ENCODE measurements at places on chromosomes 6 and 20.

GRCh38 chr6:43082806-43083655, 6.9 kb downstream of the PTK7 start:
- no peak for DNase-seq

GRCh38 chr20:33181482-33182093, 13.6 kb downstream of the BPIFA2 start:
- no peak for DNase-seq

DNA sequence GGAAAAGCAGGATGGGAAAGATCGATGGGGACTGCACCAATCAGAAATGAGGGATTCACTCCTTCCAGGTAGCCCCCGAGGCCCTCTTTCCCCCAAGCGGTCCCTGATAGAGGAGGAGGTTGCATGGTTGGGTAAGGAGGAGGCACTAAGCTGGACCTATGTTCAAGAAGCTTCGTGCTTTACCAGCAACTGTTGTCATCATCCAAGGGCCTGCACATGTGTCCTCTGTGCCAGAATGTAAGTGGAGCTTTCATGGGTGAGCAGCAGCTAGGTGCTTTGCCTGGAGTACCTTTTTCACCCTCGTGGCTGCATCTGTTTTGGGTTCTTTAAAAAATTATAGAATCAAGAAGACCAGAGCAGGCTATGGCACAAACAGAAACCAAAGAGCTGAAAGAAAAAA, 54.0 kb downstream of the GMPR start:
- DNase-seq, result no peak

DNA sequence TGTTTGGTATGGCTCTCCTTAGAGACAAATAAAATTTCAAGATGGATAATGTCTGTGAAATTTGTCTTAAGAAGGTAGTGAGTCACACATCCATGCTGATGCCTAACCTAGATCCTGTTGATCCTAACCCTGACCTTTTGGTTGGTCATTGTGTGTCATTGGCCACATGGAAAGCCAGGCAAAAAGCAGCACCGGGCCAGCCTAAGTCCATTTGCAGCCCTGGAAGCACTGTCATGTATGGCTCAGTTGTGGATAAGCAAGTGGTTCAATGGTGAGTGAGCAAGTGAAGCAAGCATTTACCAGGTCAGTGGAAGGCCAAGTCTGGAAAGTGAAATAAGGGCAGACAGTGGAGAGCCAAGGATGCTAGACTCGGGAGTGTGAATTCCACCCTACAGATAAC, 12.1 kb upstream of the XRN2 start:
- no peak for DNase-seq

DNA sequence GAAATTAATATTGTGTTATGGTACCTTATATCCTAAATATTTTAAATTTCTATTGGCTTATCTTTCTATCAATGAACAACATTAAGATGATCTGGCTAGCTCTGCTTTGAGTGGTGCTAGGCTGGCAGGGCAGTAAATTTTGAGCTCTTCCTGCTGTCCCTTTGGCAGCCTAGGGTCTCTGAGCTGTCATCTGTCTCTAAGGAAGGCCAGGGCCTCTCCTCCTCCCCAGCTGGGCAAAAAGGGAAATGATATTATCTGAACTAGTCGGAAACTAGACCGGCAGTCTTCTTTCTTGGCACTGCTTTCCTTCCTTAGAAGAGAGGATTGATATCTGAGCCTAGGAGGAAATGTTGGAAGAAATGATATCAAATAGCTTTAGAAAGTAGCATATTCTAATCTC, 176.7 kb upstream of the BTBD3 start:
- DNase-seq, result no peak

GRCh38 chr6:71459162-71459561, 170.6 kb downstream of the OGFRL1 start:
- no peak for DNase-seq

DNA sequence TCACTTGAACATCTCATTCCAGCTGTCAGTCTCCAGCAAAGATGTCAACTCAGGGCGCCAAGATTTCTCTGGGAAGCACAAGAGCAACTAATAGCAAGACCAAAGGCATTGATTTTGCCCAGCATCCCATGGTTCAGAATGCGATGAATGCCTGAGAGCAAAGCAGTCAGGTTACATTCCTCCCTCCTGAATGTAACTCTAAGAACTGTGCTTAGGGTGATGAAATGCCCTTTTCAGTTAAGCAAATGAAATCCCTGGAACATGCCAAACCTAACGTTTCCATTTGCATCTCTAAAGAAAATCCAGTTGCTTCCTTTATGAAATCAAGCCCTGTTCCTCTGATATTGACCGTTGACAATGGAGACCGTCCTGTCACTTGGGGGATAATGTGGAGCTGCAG, 224.0 kb upstream of the PLN start:
- DNase-seq, result no peak

- no peak for DNase-seq
Measured at GRCh38 chr6:79705456-79705995, 74.4 kb downstream of the SH3BGRL2 start.

- DNase-seq, result no peak
Measured at GRCh38 chr6:165988757-165989456, 178.7 kb downstream of the TBXT start.

GRCh38 chr20:63778857-63779256, 39.3 kb downstream of the SLC2A4RG start:
- DNase-seq, result no peak

DNA sequence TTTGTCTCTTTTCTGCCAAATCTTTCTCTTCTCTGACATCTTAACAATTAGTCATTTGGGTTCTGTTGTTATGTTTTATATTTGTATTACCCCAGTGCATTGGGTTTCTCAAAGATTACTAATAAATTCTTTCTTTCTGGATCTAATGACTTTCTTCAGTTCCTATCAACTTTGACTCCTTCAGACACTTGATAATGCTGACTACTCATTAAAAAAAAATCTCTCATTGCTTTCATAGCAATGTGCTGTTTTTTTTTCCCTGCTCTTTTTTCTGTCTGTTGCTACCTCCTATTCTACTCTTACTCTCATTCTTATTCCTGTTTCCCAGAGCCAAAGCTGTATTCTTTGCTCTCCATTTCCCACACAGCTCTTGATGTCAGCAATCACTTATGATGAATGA, 81.3 kb upstream of the MAP3K7 start:
- no peak for DNase-seq

DNA sequence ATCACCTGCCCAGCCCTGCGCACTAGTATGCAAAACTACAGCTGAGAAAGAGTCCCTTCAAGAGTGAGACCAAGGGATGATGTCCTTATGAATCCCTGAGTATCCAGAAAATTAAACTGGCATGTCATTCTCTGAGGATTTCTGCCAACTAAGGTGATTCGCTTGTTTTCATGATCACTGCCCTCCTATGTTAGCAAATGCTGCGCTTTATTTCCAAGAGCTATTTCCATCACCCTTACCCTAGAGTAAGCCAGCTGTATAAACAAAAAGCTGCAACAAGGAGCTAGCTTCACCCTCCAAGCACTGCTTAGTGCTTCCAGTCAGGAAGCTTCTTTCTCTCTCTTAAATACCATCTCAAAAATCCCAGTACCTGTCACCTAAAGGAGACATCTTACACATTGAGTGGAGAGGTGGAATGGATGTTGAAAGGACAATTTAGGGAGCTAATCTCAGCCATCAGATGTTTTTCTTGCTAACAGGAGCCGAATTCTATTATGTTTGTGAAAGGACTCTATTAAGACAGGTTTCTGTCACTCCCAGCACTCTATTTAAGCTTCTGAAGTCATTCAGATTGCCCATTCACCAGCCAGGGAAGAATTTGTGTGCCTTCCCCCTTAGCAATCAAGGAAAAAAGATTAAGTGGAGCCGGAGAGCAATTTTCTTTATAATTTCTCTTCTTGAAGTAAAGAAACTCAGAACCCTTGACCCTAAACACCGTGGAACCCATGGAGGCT, 322.2 kb downstream of the NRN1 start:
- no peak for DNase-seq

DNA sequence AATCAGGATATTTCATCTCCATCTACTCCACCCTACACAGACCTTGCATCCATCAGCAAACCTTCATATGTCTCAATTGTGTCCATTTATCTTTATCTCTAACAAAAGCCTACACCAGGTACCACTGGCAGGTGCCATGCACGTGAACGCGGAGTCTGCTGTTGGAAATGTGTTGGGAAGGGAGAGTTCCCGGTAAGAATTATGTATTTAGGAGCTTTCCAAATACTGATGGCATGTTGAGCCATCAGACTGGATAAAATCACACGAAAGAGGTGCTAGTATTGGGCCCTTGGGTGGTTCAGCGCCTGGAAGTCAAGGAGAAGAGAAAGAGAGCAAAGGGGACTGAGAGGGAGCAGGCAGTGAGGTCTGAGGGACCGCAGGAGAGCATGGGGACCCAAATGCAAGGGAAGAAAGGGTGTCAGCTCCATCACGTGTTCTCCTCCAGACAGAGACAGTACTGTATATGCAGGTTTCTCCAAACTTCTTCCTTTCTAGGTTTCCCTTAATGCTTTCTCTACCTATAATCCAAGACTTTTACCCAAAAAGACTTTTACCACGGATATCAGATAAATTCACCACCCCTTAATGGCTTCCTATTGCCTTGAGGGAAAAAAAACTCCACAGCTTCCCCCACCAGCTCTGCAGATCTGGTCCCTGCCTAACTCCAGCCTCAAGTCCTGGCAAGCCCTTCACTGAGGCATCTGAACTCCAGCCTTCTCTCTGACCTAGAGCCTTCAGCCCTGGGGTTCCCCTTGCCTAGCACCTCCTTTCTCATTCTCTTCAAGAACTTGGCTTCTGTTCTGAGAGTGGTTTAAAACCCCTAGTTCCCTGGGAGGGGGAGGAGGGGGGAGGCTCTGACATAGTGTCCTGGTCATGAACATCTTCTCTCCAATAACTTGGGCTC, 4.8 kb upstream of the ZNF217 start:
- DNase-seq, result no peak

DNA sequence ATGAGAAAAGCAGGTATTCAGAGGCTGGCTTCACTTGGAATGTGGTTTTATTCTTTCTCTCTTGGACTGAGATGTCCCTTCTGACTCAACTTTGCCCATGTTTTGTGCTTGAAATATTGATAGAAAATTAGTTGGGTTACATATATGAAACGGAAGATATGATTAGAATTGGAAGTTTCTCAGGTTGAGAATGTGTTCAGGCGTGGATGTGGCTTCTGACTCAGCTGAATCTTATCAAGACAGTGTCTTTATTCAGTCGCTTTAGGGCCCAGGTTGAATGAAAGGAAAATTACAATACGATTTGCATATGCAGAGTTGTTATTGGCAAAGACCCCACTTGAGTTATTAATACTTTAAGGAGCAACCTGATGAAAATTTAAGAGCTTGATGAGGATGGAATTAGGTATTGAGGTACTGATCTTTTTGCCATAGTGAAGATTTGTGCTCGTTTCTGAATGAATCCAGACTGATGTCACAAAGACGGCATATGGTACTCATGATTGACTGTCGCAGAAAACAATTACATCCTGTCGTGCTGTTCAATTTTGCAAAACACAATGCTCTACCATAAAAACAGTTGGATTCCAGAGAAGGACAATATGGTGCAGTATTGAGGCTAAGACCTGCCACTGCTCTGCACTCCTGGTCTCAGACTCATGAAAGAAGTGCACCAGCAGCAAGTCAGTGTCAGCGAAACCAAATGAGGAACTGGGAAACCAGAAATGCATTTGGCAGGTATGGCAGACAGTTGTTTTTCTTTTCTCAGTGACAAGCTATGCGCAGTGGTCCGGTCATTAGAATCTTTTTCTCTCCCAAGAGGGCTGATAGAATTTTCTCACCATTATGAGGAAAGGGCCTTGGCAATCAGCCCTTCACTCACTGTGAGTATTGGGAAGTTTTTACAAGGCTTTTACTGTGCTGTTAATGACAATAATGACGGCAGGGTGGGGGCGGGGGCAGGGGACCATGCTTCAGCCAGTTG, 158.3 kb downstream of the DOK5 start:
- no peak for DNase-seq

- DNase-seq, result no peak
Measured at GRCh38 chr6:95530176-95530819, 47.0 kb upstream of the MANEA start.

DNA sequence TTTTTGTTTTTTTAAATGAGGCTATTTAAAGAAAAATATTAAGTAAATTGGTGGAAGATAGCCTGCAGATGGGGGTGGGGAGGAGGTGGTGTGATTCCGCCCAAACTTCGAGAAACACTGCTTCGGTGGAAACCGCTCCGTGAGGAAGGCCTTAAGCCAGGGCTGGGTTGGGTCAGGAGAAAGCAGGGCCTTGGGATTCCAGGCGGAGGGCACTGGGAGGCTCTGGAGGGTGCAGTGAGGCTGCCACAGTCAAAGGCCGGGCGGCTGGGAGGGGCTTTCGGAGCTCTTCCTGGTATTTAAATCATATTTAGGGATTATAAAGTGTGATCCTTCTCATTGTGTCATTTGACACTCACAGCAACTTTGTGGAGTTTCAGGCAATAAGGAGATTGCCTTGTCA, 22.2 kb upstream of the SCRT2 start:
- DNase-seq, result no peak

DNA sequence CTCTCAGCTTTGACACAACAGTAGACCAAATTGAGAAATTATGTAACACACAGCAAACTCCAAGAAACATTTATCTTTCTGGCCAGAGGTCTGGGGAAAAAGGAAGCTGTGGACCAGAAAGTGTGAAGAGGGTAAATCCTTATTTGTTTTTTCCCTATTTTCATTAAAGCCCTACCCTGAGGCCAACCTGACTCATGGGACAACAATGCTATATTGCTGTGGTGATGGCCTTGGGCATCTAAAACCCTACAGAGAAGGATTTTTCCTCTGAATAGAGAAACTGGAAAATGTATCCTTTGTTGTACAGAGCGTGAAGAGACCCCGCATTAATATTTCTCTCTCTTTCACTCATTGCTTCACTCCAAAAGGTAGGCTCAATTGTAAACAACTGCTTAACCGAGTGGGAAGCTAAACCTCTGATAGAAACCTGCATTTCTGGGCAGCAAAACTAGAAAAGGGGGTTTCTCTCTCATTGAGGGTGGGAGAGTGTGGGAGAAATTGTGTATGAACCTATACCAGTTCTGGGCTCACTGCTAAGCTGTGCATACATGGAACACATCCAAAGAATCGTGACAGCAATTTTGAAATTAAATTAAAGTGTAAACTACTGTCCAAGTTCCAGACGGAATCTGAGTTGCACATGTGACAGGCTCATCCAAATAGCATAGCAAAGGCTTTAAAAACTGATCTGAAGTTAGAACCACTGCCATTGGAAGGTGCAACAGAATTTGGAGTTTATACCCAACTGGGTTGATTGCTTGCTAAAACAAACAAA, 175.5 kb downstream of the CLVS2 start:
- no peak for DNase-seq

DNA sequence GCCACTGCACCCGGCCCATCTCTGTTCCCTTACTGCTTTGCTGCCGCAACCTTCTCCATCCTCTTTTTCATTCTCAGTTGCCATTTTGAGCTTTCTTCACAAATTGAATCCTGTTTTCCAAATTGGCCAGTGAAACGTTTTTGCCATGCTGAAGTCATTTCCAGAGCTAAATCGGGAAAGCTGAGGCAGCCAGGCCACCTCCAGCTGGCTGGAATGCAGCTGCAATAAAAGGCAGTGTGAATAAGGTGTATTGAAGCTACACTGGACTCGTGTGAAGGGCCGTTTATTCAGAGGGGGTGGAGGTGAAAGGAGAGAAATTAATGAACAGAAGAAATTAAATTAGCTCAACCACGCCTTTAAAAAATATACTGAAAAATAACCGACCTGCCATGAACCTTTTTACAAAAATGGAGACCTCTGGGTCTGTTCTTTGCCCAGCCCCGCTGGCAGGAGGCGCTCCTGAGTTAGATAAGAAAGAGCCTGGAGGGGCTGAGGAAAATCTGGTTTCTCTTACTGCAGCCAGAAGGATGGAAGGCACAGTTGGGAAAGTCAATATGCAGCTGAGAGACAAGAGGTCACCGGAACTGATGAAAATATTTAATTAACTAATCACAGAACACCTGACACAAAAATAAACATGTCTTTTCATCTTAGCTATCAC, 283.9 kb downstream of the FOXC1 start:
- DNase-seq, result peak; percentile 25

All from 8988T (cell line).